Right atrium auricular region (tissue), 2 donors: ENCODE measurements at places on chromosomes 4 and X. TPM values are rescaled to one million over a fixed set of nuclear protein-coding genes. Genes with fewer than 3 reads are reported as not detected.

The MID2 gene
- total RNA-seq: 4.8 TPM

DNA sequence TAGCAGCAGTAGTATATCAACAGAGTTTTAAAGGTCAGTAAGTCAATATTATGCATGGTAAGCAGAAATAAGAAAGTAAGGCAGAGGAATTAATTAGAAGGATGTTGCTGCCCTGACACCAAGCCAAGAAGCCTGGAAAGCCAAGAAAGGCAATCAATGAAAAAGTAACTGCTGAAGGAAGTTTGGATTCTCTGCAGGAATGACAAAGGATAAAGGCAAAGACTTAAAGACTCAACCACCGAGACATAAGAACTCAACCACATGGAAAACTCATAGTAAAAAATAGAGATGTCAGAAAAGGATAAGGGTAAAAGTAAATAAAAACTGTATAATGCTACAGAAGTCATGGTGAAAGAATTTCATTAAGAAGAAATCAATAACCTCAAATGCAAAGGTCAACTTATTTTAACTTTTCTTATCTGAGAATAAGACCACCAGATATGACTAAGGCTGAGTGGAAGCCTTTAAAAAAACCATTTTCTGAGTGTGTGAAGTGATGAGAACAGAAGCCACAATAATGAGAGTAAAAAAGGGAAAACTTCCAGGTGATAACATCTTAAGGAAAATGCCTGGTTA, 55.2 kb downstream of the NEK1 start:
- H3K36me3 ChIP-seq: peaks cover 15% of the 10 kb centered on the region
- no peak overlapping the region for H3K27ac ChIP-seq
- no peaks in the 10 kb centered on the region for H3K27me3 ChIP-seq
- DNase-seq: no peak
- no peaks in the 10 kb centered on the region for H3K4me1 ChIP-seq

The UBE2A gene
- total RNA-seq: 31.9 TPM

DNA sequence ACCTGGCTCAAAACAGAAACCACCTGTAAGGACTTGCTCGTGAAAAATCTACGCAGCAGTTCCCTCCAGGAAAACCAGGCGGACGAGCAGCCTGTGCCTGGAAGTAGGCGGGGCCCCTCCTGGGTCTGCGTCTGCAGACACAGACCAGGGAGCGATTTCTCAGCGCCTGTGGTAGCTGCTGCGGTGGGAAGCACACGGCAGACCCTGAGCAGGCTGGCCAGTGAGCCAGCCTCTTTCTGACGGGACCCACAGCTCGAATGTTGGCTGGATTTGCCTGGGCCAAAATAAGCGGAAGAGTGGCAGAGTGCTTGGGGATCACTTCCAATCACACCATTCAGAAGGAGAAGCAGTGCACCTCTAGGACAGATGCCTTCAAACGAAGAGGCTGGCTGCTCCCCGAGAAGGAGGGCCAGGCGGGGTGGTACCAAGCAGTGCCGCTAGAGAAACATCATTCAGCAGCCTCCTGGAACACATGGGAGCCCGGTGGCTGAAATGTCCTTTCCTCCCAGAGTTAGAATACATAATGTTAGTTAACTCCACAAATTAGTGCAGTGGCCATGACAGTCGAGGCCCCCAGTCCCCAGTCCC, 85.9 kb downstream of the GATB start:
- H3K4me1 ChIP-seq: no peaks in the 10 kb centered on the region
- peaks cover 3% of the 10 kb centered on the region for H3K36me3 ChIP-seq
- peak overlapping the region; percentile 69 for H3K27ac ChIP-seq
- no peaks in the 10 kb centered on the region for H3K27me3 ChIP-seq
- DNase-seq: no peak
- H3K4me3 ChIP-seq: peak overlapping the region; percentile 28

GRCh38 chrX:71171110-71171801, 26.6 kb downstream of the NLGN3 start:
- H3K4me3 ChIP-seq: no peak overlapping the region
- no peak for DNase-seq
- no peaks in the 10 kb centered on the region for H3K4me1 ChIP-seq
- H3K27me3 ChIP-seq: no peaks in the 10 kb centered on the region
- H3K27ac ChIP-seq: no peak overlapping the region
- H3K36me3 ChIP-seq: no peaks in the 10 kb centered on the region

DNA sequence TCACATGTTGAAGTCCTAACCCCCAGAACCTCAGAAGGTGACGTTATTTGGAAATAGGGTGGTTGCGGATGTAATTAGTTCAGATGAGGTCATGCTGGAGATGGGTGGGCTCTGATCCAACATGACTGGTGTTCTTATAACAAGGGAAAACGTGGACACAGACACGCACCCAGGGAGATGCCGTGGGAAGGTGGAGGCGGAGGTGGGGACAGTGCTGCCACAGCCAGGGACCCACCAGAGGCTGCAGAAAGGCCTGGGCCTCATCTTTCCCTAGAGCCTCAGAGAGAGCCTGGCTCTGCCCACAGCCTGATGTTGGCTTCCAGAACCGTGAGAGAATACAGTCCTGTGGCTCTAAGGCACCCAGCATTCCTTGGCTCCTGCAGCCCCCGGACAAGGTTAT, 7.9 kb upstream of the HMX1 start:
- DNase-seq: no peak
- H3K4me1 ChIP-seq: no peaks in the 10 kb centered on the region
- H3K27me3 ChIP-seq: no peaks in the 10 kb centered on the region
- H3K36me3 ChIP-seq: no peaks in the 10 kb centered on the region

DNA sequence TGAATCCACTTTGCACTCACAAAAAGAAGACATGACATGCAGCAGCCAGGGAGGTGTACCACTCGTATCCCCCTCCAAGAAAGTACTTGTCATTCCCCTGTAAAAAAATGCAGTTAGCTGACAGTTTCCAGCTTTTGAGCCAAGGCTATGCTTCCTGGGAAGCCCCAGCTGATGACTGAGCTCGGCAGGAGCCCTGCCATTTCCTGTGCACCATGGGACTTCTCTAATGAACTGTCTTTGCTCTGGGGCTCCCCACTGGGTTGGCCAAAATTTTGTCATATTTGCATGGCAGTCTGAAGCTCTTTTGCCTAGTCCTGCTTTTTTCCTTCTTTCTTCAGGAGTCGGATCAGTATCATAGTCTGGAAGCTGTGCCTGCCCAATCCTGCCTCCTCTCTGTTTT, 104.5 kb upstream of the MAOA start:
- H3K36me3 ChIP-seq: no peaks in the 10 kb centered on the region
- no peak overlapping the region for H3K27ac ChIP-seq
- no peak for DNase-seq
- H3K4me1 ChIP-seq: no peaks in the 10 kb centered on the region
- H3K27me3 ChIP-seq: no peaks in the 10 kb centered on the region

- DNase-seq: no peak
- no peaks in the 10 kb centered on the region for H3K36me3 ChIP-seq
- no peak overlapping the region for H3K27ac ChIP-seq
- no peaks in the 10 kb centered on the region for H3K27me3 ChIP-seq
- no peaks in the 10 kb centered on the region for H3K4me1 ChIP-seq
Observed at GRCh38 chrX:18394477-18394876, 30.9 kb upstream of the CDKL5 start.

GRCh38 chrX:45758738-45759397, 558.2 kb upstream of the DIPK2B start:
- peak overlapping the region; percentile 50 for H3K27ac ChIP-seq
- no peaks in the 10 kb centered on the region for H3K36me3 ChIP-seq
- no peaks in the 10 kb centered on the region for H3K27me3 ChIP-seq
- H3K4me3 ChIP-seq: no peak overlapping the region
- no peaks in the 10 kb centered on the region for H3K4me1 ChIP-seq
